ENCODE measurements at places on chromosomes 1 and 21.

- no peak for DNase-seq
Observed at GRCh38 chr21:43772425-43772821, 3.7 kb downstream of the CSTB start.

GRCh38 chr1:216627252-216627651 lies 96.0 kb downstream of the ESRRG start:
- no peak for DNase-seq

GRCh38 chr1:41724248-41724647 lies 194.5 kb downstream of the HIVEP3 start:
- DNase-seq, result no peak

GRCh38 chr1:38804062-38804886 lies 55.3 kb downstream of the RRAGC start:
- no peak for DNase-seq

DNA sequence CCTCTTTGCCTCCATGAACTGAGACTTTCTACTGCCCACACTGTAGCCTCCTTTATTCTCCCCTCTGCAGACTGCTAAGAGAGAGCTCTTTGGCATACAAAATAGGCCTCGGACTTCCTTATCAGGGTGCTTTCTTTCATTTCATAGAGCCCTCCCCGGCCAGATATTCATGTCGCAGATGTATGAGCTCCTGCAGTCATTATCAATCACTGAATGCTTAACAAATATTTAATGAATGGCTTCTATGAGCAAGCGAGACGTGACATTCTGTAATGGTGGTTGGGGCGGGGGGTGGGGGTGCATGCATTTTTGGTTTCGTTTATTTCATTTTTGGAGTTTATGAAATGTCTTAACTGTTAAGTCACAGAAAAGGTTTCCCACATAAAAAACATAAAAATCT lies 344.8 kb upstream of the KAZN start:
- no peak for DNase-seq

DNA sequence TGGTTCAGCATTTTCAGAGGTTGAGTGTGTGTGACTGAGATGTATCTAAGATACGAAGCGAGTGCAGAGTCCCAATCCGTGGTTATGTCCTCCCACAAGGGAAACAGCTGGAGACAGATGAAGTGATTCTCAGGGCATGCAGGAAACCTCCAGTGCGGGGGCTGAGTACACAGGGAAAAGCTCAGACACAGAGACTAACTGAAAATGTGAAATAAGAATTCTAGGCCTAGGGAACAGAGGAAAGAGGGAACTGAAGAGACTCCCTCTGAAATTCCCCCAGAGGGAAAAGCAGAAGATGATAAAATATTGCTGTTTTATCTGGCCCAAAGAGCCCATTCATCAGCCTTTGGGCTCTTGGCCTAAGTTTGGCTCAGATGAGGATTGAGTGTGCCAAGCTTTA lies 116.8 kb downstream of the LRRC53 start:
- no peak for DNase-seq

- DNase-seq, result no peak
Observed at GRCh38 chr1:230069796-230070195, 2.8 kb downstream of the GALNT2 start.

DNA sequence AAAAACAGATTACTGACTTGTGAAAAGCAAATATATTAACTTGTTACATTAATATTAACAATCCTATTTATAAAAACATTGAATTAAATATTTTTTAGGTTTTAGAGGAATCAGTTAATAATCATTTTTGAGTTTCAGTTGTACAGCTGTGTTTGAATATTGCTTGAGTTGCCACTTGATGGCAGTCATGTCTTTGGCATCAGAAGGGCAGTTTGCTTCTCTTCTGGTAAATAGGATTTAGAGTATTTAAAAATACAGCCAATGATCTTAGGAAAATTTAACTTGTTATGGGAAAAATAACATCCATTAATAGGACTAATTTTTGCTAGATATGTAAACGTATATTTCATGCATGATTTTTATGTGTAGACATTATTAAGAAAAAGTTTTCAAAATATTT lies 234.1 kb downstream of the NCAM2 start:
- DNase-seq, result no peak

DNA sequence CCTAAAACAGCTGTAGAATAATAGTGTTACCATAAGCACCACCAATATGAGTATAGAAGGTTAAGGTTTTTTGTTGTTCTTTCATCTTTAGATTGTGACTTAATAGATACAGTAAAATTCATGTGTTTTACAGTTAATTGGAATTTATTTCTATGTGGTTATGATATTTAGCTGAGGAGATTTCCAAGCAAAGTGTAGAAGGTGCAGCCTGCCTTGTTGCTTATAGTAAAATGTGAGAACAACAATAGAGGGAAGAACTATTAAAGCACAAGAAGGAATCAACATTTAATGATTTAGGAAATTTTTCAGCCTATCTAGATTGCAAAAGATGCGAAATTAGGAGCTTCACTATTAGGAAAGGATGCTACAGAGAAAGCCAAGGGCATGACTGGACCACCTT lies 47.9 kb downstream of the DESI2 start:
- no peak for DNase-seq

DNA sequence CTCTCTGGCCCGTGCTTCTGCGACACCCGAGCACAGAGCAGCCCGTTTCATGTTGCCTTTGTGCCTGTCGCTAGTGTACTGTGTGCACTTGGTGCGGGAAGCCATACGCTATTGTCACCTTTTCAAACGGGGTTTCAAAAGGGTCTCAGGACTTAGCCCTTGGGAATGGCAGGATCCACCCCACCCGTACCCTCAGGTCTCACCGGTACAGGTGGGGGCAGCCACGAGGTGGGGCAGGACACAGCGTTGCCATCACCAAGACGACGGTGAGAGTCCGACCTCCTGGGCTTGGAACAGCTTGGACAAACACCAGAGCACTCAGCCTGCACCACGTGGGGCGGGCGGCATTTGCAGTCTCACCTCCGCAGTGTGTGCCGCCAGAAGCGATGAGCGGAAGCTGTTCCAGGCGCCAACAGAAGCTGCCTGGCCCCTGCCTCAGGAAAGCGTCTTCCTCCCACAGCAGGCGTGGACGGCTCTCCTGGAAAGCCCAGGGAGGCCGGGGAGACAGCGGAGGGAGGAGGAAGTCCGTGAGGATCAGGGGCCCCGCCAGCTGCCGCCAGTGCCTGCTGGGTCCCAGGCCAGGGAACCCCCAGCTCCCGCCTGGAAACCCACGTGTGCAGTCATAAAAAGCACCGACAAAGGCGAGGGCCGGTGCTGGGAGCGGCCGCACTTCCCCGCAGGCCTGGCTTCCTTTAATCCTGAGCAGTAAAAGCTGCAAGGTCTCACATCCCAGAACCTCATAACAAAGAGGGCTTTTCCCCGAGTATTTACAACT lies 131.3 kb upstream of the ARHGEF16 start:
- DNase-seq, result no peak

- DNase-seq, result no peak
Observed at GRCh38 chr21:17925000-17925610, 105.9 kb upstream of the C21orf91 start.

- no peak for DNase-seq
Observed at GRCh38 chr1:231274119-231274825, 33.3 kb downstream of the GNPAT start.

- DNase-seq, result no peak
Observed at GRCh38 chr1:244405856-244406255, 45.9 kb downstream of the ADSS2 start.

- DNase-seq, result no peak
Observed at GRCh38 chr1:232249339-232249738, 380.6 kb downstream of the SIPA1L2 start.

DNA sequence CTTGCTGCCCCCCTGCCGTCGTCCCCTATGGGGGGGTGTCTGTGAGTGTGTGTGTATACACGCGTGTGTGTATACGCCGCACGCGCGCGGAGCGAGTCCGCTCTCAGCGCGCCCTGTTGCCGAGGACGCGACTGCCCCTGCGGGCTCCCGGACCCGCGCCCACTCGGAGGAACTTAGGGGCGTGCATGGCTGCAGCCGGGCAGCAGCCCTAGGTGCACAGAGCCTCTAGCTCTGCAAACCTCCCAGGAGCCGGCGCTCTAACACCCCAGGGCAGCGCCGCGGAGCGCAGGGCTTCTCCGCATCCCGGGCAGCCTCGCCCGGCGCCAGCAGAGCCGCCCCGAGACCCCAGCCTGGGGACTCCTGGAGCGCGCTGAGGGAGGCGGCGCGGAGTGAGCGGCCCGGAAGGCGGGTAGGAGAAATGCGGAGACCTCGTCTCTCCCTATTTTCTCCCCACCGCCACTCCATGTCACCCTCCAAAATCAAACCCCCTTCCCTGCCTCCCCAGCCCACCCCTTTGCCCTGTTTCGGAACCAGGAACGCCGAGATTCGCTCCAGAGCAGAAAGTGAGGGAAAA lies 574 bp downstream of the ITPKB start:
- DNase-seq, result no peak

GRCh38 chr1:200674838-200675587 lies 5.3 kb upstream of the DDX59 start:
- DNase-seq, result no peak

GRCh38 chr1:43708002-43708410 lies 670 bp downstream of the ST3GAL3 start:
- no peak for DNase-seq

DNA sequence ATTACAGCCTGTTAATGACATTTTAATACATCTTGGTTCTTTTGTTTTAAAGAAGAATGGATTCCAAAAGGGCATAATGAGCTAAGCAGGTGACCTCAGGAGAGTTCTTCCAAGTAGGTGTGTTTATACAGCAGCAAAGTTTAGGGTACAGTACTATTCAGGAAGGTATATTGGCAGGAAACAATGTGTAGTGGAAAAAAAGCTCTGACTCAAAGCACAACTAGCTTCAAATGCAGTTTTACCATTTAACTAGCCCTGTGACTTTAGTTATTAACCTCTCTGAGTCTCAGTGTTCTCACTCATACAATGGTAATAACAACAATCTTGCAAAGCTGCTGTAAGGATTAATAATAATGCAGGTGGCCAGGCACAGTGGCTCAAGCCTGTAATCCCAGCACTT lies 29.9 kb downstream of the FAF1 start:
- DNase-seq, result no peak

- DNase-seq, result no peak
Observed at GRCh38 chr21:29403922-29404538, 105.3 kb downstream of the BACH1 start.

DNA sequence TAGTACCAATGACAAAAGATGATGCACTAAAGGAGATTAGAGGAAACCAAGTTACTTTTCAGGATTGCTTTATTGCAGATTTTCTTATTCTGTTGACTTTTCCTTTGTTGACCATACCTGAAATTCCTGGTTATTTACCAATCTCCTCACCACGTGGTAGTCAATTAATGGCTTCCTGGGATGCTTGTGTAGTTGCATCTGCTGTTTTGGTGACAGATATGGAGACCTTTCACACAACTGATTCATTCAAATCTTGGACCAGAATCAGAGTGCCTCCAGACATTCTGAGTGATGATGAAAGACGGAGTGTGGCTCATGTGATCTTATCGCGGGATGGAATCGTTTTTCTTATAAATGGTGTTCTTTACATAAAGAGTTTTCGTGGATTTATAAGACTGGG lies 91.3 kb downstream of the CATSPERE start:
- DNase-seq, result no peak

GRCh38 chr1:221149111-221149510 lies 269.9 kb downstream of the HLX start:
- DNase-seq, result no peak

DNA sequence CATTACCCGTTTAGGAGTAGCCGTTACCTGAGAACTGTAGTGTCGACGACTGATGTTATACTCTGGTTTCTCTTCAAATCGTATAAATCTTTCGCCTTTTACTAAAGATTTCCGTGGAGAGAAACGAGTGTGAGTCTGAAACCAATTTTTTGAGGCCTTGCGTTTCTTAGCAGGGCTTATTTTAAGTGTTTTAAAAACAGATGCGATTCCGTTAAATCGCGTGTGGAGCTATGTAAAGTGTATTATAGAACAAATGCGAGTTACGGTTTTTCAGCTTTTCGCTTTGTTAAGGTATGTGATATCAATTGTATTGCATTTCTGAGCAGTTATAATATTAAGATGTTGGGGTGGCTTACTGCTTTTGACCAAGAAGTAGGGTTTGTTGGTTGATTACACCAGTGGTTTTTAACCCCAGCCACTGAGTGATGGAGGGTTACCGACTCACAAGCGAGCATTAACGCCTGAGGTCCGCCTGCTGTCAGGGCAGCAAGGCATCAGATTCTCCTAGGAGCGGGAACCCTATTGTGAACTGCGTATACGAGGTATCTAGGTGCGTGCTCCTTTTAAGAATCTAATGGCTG lies 18.0 kb downstream of the KIAA2013 start:
- peak; percentile 58 for DNase-seq

DNA sequence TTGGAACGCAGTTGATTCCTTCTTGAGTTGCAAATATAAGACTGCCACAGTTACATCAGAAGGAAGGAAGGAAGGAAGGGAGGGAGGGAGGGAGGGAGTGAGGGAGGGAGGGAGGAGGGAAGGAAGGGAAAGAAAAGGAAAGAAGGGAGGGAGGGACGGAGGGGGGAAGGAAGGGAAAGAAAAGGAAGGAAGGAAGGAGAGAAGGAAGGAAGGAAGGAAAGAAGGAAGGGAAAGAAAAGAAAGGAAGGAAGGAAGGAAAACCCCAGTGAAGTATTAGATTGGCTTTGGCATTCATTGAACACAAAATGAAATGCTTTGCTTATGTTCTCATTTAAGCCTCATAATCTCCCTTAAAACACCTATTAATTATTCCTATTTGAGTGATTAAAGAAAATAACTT lies 6.4 kb upstream of the WDR47 start:
- DNase-seq, result no peak

- DNase-seq, result no peak
Observed at GRCh38 chr1:159184201-159184600, 12.8 kb downstream of the CADM3 start.

- no peak for DNase-seq
Observed at GRCh38 chr1:23459338-23459757, 24.6 kb downstream of the ASAP3 start.

DNA sequence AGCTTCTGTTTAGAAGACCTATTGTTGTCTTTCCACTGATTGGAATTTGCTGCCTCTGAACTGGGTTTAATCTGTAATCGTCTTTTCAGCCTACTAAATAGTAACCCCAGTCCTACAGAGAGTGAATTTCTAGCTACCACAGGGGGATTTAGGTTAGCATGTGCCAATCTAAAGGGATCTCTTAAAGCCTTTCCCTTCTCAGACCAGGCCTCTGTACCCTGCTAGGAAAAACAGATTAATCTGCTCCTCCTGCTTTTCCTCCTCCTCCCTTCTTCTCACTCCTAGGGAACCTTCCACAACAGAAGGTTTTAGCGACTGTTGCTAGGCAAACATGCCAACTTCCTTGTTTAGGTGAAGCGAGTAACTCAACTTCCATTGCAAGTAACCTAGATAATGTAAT lies 1.3 kb upstream of the RC3H1 start:
- no peak for DNase-seq
